CD4-positive, alpha-beta T cell treated with Interleukin-15 for 4 hours (primary cell): ENCODE measurements at places on chromosomes 16 and 17.

- DNase-seq = no peak
Measured at GRCh38 chr16:13426269-13426668, 493.7 kb upstream of the ERCC4 start.

- DNase-seq = no peak
Measured at GRCh38 chr17:274902-275301, 77.7 kb downstream of the RPH3AL start.

GRCh38 chr16:29811170-29811895 is 660 bp upstream of the PRRT2 start:
- peak; percentile 67 for DNase-seq

DNA sequence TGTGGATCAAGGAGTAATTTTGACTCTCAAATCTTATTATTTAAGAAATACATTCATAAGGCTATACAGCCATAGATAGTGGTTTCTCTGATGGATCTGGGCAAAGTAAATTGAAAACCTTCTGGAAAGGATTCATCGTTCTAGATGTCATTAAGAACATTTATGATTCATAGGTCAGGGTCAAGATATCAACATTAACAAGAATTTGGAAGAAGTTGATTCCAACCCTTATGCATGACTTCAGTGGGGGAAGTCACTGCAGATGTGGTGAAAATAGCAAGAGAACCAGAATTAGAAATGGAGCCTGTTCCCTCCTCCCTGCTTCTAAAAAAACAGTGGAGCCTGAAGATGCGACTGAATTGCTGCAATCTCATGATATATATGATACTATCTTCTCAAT is 36.6 kb upstream of the HNF1B start:
- no peak for DNase-seq

GRCh38 chr17:77952368-77952767 is 6.1 kb upstream of the TNRC6C start:
- no peak for DNase-seq

DNA sequence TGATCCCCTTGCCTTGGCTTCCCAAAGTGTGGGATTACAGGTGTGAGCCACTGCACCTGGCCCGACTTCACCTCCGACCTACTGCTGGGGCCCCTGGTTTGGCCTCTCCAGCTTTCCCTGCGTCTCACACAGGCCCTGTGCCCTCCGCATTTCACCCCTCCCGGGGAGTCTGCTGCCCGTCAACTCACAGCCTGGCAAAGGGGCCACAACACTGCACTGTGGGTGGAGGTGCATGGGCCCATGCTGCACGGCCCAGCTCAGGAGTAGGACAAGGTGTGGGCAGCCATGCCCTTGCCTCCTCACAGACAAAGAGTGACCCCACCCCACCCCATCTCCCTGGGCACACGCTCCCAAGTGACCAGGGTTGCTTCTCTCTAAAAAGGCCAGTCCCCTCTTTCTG is 12.6 kb upstream of the TBX2 start:
- DNase-seq = no peak

GRCh38 chr17:82351713-82352488 is 7.1 kb upstream of the TEX19 start:
- peak; percentile 81 for DNase-seq
